ENCODE measurements at places on chromosomes 12 and 14.

DNA sequence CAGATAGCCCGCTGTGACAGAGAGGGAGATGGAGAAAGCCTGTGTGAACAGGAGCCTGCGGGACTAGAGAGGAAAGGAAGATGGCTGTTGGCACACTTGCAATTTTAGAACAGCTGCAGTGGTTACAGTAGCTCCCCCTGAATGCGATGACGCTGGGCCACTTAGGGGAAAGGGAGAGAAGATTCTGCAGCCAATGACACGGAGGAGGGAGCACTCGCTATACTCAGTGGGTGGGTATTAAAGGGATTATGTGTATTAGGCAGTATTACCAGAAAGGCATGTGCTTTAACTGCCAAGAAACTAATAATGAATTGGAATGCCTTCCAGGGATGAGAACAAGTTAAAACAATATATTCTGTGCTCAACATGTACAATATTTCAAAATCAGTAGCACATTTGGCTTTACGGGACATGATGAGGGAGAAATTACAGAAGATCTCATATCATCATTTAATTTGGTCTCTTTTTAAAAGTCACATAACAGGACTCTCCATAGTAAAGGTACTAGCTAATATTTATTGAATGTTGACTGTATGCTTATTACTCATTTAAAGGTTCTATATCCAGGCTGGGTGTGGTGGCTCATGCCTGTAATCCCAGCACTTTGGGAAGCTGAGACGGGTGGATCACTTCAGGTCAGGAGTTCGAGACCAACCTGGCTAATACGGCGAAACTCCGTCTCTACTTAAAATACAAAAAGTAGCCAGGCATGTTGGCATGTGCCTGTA lies 35.9 kb upstream of the FOS start:
- no peak for DNase-seq

GRCh38 chr12:76688631-76689030 lies 75.3 kb upstream of the ZDHHC17 start:
- no peak for DNase-seq

- DNase-seq, result no peak
Observed at GRCh38 chr14:93619176-93619793, 169.0 kb downstream of the PRIMA1 start.

- DNase-seq, result no peak
Observed at GRCh38 chr12:14207905-14208551, 157.5 kb upstream of the ATF7IP start.

GRCh38 chr14:65496178-65496993 lies 83.9 kb downstream of the FUT8 start:
- DNase-seq, result no peak

- no peak for DNase-seq
Observed at GRCh38 chr14:96584199-96584906, 82.2 kb downstream of the PAPOLA start.

GRCh38 chr12:24955853-24956252 lies 7.0 kb upstream of the BCAT1 start:
- no peak for DNase-seq

DNA sequence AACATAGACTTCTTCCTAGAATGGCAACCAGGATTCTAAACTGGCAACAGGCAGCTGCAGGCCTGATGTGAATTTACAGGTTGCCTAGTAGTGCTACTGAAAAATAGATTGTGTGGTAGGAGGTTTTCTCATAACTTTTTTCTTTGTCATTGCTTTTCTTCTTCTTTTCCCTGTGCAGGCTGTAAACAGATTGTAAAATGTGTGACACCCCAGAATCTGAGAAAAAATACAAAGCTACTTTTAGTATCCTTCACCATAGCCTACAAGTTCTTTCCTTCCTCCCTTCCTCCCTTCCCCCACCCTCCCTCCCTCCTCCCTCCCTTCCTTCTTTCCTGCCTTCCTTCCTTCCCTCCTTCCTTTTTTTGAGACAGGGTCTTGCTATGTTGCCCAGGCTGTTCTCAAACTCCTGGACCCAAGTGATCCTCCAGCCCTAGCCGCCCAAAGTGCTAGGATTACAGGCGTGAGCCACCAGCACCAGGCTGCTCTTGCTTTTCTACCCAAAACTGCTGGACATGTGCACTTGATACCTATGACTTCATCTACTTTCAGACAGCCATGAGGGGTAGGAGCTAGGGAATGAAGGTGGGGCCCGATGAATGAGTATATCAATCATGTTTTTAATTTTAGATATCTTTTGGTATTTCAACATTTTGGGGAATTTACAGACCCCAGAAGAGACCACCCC lies 114.2 kb upstream of the EEA1 start:
- DNase-seq, result no peak

DNA sequence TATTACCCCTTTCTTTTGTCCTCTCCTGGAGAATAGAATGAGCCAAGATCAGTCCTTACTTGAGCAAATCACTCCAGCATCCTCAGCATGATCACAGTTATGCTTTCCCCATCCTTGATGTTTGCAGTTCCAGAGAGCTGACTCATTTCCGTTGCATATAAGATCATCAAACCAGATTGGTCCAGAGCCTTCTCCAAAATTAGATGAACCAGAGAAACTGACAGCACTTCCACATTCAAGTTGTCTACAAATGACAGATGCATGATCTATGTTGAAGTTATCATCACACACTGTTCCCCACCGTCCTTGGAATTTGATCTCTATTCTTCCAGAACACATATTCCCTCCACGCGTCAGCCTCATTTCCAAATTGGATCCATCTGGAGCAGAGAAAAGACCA lies 4.8 kb downstream of the CD163 start:
- DNase-seq, result no peak

DNA sequence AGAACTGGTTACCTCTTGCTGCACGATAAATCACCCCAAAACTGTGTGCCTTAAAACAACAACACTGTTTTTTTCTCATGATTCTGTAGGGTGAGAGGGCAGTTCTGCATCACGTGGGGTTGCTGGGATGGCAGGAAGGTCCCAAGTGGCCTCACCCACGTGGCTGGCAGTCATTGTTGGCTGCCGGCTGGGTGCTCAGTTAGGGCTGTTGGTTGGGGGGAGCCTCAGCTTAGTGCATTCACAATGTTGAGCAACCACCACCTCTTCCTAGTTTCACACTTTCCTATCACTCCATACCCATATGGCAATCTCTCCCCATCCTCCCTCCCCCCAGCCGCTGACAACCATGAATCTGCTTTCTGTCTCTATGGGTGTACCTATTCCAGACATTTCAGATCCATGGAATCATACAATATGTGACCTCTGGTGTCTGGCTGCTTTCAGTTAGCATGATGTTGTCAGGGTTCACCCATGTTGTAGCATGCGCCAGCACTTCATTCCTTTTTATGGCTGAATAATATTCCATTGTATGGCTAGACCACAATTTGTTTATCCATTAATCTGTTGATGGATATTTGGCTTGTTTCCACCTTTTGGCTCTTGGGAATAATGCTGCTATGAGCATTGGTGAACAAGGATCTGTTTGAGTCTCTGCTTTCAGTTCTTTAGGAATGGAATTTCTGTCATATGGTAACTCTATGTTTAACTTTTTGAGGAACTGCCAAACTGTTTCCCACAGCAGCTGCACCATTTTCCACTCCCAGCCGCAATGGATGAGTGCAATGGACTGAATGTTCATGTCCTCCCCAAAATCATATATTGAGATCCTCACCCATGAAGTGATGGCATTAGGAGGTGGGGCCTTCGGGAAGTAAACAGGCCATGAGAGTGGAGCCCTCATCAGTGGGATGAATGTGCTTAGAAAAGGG lies 11.2 kb upstream of the POP5 start:
- DNase-seq, result no peak

DNA sequence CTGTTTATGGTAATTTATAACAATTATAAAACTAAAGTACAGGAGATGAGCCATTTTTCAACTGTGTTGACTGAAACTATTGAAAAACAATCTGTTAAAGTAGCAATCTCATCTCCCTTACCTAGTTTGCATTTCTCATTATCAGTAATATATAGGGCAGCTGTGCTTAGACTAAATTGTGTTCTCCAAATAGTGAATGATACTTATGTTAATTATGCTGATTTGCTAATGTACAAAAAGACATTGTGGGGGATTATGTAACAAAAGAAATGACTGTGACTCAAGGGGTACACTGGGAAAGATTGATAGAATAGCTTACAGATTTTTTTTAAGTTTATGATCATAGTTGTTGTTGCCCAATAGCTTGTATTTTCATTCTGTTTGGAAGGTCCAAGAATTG lies 207.7 kb downstream of the FUT8 start:
- DNase-seq, result no peak

DNA sequence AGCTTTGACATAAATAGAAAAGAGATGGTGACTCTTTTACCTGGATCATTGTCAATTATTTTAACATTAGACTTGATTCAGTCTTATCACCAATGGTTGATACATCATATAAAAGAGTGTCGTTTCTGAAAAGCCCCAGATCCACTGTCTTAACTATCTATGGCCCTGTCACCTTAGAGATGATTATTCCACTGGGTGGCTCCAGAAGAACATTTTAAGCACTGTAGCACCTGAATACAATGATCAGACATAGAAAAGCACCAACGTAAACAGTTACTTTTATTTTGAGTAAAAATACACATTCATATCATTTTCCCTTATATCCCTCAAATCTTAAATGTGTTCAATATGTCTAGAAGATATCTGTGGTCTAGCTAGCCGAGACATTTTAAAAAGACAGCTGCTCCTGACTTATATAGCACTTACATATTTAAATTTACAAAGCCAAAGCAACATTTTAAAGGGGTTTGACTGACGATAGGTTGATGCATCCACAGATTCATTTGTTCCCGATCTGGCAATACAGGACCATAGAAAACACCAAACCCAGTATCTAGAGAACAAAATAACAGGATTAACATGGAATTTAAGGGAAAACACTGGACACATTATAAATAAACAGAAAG lies 32.9 kb downstream of the TSPAN8 start:
- DNase-seq, result no peak

DNA sequence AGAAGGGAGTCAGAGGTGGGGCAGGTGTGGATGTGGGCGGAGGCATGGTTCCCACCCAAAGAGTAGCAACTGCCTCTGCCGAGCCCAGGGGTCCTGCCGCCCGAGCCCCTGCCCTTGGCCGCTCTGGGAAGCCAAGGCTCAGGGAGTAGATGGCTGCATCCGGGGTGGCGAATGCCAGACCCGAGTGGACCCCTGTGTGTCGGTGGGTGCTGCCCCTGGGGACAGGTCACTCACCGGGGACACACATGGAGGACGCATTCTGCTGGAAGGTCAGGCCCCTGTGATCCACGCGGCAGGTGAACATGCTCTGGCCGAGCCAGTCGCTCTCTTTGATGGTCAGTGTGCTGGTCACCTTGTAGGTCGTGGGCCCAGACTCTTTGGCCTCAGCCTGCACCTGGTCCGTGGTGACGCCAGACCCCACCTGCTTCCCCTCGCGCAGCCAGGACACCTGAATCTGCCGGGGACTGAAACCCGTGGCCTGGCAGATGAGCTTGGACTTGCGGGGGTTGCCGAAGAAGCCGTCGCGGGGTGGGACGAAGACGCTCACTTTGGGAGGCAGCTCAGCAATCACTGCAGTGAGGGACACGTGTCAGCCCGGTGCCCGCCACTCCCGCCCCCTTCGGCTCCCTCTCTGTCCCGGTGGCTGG lies 329.0 kb downstream of the TMEM121 start:
- DNase-seq, result no peak

- no peak for DNase-seq
Observed at GRCh38 chr12:4450551-4451112, 5.0 kb upstream of the FGF6 start.

DNA sequence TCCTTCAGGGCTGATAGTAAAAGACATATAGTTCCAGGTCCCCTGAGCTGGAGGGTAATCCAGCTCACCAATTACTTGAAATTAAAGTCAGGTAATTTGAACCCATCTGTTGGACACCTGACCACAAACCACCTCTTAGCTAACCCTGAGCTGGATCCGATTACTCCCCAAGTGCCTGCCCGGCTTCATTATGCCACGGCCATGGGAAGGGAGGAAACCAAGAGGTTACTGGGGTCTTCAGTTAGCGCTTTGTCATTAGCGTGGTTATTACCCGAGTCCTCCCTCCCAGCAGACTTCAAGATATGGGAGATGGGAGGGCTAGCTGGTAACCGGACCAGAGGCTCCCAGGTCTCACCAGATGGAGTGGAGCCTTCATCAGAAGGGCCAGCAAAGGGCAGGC lies 1071.4 kb downstream of the BCL11B start:
- DNase-seq, result no peak

- no peak for DNase-seq
Observed at GRCh38 chr14:51008446-51008845, 64.2 kb upstream of the PYGL start.

- no peak for DNase-seq
Observed at GRCh38 chr14:81771651-81772275, 238.1 kb upstream of the SEL1L start.

- no peak for DNase-seq
Observed at GRCh38 chr12:117517219-117517739, 155.9 kb upstream of the NOS1 start.

DNA sequence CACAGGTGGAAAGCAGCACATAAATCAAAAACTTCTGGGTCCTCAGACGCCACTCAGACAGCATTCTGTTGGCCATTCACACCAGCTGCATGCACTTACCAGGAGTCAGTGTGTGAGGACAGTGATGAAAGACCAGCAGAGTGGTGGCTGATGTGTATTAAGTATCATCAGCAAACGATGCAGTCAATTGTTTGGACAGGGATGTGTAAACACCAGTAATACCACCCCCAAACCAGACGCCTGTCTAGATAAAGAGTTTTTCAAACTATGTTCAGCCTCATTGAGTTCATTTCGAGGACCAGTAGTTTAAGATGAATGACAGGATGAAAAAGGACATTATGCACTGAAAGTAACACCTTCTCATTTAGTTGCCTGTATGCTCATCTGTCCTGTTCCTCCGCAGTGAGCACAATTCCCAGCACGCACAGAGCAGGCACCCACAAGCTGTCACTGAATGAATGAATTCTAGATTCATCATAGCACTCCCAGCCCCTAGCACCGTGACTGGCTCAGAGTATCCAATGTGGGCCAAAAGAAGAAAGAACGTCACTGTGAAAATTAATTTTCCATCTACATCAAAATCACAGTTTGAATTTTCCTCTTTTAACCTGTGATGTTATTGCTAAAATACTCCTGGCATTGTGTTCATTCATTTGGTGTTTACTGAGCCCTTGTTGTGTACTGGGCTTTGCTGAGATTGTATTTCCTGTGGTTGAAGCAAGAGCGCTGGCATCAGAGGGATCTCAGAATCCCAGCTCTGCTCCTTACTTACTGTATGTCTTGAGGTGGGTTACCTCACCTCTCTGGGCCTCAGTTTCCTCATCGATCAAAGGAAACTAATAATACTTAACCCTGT lies 124.8 kb upstream of the NOS1 start:
- DNase-seq, result no peak

DNA sequence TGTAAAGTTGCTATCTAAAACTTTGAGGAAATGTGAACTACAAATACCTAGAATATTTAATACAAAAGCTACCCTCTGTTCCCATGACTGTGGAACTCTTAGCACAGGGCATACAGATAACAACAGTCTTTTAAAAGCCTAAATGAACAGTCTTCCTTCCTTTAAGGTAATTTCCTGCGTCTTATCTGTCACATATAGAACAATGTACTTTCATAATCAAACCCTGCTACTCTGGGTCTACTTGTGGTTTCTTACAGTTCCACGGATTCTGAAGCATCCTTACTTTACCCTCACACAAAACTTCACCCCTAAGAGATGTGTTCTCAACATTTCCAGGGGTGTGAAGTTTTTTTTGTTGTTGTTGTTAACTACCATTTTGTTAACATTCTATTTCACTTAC lies 5.1 kb downstream of the PKP2 start:
- DNase-seq, result no peak

GRCh38 chr14:39266525-39266870 lies 32.8 kb downstream of the MIA2 start:
- peak; percentile 0 for DNase-seq

Data from stimulated activated CD8-positive, alpha-beta memory T cell treated with anti-CD3 and anti-CD28 coated beads, Interleukin-4, amount 100 ng/mL, for 1 hour (primary cell).